ENCODE measurements at places on chromosomes 3 and 15.

- no peak for DNase-seq
Observed at GRCh38 chr3:108396336-108396735, 100.0 kb downstream of the HHLA2 start.

DNA sequence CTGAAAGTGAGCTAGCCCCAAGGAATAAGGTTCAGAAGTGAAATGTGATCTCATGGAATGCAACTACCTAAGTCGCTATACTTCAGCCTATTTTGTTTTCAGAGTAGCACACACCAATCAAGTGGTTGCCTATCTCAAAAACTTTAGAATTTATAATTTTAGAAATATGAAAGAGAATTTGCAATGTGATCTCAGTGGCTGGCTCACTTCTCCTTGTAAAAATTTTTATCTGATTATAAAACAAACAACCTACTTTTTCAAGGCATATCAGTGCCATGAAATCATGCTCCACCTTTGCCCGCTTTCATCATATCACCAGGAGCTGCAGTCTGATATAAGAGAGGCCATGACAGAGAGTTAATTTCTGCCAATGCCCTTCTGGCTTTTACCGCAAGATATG is 47.3 kb downstream of the CLDN11 start:
- DNase-seq, result no peak

DNA sequence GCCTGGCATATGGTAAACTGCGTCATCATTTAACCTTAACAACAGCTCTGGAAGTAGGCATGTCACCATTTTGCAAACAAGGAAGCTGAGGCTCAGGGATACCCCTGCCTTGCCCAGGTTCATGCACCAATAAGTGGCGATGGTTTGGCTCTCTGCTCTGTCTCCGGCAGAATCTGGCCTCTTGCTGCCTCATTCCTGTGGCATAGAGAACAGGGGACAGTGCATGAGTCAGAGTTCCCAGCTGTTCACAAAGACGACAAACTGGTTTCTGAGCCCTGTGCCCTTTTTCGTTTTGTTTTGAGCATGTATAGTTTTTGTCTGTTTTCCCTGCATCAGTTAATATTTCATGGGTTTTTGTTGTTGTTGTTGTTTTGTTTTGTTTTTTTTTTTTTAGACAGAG is 236.8 kb downstream of the OPA1 start:
- no peak for DNase-seq

GRCh38 chr15:39747326-39747725 is 35.3 kb downstream of the FSIP1 start:
- no peak for DNase-seq

DNA sequence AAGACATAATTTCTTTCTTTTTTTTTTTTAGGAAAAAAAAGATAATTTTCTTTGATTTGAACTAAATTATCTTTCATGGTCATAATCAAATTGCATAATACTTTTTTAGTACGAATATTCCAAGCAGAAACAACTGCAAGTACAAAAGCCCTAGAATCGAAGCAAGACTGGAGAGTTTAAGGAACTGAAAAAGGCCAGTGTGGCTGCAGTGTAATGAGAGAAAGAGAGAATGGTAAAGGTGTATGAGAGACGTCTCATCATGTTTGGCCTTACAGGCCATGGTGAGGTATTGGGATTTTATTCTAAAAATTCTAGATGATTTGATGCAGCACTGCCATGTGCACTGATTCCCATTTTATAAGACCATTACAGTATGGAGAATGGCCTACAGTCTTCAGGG is 180.9 kb downstream of the SUCNR1 start:
- peak; percentile 11 for DNase-seq

DNA sequence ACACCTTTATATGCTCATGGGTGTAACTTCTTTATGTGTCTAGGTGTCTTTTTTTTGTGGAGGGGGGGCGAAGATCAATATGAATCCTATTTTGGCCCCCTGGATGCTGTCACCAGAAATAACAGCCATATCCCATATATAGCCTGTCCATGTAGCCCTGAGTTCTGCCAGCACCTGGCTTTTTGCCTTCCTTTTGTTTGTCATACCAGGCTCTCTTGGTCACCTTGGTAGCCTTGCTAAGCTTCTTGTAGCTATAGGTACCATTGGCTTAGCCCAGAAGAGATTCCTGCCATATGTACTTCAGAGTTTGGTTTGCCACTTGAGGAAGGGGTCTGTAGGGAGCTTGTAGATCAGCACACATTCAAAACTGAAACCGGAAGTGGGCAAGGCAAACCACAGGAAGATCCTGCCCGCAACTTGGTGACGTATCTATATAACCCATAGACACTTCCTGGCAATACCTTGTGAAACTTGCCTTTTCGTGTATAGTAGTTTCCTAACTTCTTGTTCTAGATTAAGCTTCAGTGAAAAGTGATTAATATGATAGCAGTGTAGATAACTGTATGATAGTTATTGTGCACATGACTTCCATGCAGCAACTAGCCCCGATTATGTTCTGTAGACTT is 11.9 kb downstream of the RASA2 start:
- DNase-seq, result peak; percentile 33

DNA sequence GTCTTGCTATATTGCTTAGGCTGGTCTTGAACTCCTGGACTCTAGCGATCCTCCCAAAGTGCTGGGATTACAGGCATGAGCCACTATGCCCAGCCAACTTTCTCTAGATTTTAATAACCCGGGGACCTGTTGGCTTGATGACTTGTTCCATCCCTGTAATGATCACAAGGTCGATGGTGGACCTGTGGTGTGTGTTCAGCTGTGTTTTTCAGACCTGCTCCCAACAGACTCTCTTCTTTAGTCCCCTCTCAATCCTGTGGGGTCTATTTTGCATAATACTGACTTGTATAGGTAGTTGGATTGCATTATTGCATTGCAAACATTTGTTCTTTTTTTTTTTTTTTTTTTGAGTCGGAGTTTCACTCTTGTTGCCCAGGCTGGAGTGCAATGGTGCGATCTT is 1.9 kb downstream of the MAP2K1 start:
- peak; percentile 24 for DNase-seq

All from GM20000 (cell line).